ENCODE measurements at places on chromosomes 3 and 15.

- no peak for DNase-seq
Measured at GRCh38 chr3:29852767-29853166, 571.9 kb downstream of the RBMS3 start.

DNA sequence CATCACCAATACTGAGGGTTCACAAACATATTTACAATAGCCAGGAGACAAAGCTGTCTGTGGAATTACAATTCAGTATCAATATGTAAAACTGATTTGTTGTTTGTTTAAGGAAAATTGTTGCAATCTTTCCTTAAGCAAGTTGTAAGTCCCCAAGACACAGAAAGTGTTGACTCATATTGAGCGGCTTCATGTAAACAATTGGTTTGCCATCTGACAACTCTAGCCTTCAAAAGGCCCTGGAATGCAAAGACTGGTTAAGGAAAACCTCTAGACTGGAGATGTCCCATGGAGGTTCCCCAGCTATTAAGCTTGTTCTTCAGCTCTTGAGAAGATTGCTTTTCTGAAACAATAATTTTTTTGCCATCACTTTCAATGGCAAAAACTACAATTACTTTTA is 283.7 kb upstream of the PROK2 start:
- no peak for DNase-seq

DNA sequence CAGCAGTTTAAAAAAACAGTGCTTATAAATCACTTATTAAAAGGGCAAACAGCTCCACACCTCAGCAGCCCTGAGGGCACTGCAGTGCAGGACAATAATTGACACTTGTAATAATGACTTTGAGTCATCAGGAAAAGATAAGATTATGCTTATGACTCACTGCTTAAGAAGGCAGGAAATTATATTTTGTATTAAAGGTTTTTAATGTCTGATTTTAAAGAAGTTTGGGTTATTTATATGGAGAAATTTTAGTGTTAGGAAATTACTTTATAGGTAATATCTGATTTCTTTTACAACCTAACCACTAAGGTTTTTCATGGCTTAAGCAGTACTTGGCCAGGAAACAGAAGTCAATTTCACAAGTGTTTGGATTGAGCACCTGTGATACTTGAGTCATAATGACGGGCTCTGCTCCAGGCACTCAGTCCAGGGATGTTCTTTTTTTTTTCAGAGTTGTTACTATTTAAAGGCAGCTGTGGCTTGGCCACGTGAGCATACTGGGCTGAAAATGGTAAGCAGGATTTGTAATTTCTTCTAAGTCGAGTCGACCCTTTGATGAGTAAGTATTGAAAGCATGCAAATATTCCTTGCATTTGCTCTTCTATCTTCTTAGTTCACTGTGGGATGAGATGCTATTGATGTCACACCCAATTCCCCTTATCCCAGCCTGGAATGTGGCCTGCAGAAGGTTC is 21.6 kb upstream of the SLC6A20 start:
- DNase-seq: no peak

DNA sequence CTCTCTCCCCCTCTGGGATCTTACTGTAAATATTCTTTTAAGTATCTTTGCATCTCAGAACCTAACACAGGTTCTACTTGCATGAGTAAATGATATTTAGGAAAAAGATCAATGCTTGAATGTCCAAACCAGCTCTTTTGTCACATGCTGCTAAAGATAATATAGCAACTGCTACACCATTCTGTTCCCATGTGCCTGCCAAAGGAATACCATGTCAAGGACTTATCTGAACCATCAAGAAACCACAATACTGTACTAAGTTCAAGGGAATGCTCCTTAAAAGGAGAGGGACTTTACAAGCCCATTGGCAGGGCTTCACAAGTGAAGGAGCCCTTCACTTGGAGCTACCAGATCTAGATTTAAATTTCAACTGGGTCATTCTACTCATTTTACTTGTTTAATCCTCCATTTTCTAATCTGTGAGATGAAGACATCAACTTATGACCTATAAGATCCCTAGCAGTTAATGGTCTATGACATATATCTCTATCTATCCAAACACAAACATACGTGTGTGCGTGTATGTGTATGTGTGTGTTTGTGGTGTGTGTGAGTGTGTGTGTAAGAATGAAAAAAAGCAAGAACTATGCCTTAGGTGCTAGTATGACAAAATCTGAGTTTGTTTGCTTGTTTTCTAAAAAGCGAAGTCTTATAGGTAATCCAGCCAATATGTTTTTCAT is 13.0 kb upstream of the SEC62 start:
- DNase-seq: no peak

- DNase-seq: no peak
Measured at GRCh38 chr3:94249491-94250079, 186.7 kb downstream of the NSUN3 start.

DNA sequence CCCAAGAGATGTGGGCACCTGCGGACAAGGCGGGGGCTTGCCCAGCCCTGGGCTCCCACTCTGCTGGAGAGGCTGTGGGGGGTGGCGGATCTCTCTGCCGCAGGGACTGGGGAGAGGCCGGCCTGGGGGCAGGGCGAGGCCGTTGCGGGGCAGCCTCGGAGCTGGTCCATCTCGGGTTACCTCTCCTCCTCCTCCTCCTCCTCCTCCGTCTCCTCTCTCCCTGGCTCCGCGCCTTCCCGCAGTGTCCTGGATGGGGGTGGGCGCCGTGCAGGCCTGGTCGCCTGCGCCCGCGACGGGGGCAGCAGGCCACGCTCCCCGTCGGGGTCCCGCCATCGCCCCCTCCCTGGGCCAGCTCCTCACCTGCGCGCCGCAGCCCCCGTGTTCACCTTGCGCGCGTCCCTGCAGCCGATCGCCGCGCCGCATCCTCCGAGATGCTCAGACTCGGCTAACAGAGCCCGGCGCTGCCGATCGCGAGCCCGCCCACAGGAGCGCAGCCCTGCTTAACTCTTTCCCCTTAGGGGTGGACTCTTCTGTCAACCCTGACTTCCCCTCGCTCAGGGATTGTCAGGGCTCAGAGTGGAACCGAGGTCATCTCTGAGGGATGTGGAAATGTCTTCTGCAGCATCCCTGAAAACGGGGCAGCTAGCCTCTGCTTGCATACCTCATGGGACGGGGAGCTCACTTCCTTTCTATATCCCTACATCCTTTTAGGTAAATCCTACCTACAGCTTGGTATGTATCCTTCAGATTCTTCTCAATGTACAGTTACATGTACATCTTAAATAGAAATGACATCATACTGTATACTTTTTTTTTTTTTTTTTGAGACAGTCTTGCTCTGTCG is at the start of gene PRRT3:
Gene PRRT3 (minus strand): TSS at position 447 of the 844 bp plus-strand sequence. CDS start 2,293 bp downstream, outside the sequence.
- DNase-seq: peak; percentile 26

- DNase-seq: no peak
Measured at GRCh38 chr15:36053746-36054145, 507.8 kb upstream of the DPH6 start.

GRCh38 chr3:167116120-167116922 is 263.8 kb downstream of the ZBBX start:
- DNase-seq: no peak

All from nucleus accumbens (tissue), 56 donors.